CD8-positive, alpha-beta memory T cell (primary cell): ENCODE measurements at places on chromosomes 4 and X.

DNA sequence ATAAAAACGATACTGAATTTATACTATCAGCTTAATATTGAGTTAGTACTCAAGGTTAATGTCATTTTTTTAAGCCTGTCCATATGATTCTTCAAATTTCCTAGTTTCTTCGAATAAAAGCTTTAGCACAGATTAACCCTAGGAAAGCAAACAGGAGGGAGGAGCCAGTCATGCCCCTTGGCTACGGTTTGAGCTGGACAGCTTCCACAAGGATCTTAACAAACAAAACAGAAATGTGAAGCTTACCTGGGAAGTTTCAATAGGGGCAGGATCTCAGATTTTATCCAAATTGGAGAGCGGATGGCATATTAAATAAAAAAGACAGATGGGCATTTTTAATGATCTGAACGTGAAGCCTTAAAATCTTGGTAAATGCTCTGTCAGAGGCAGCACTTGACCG is 2.3 kb downstream of the NWD2 start:
- no peak for DNase-seq

DNA sequence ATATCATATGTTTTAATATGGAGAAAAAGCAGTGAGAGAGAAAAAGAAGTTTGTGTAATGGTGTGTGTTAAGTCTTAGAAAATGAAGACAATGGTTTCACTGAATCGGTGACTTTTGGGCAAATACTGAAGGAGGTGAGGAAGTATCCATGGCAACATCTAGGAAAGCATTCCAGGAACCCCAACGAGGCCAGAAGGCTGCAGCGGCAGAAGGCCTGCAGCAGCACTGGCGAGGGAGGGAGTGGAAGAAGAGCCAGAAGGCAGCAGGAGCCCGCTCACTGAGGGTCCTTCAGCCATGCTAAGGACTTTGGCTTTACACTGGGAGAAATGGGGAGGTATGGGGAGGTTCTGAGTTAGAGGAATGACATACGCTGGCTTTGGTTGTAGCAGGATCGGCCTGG is 26.8 kb downstream of the COQ2 start:
- DNase-seq = no peak

DNA sequence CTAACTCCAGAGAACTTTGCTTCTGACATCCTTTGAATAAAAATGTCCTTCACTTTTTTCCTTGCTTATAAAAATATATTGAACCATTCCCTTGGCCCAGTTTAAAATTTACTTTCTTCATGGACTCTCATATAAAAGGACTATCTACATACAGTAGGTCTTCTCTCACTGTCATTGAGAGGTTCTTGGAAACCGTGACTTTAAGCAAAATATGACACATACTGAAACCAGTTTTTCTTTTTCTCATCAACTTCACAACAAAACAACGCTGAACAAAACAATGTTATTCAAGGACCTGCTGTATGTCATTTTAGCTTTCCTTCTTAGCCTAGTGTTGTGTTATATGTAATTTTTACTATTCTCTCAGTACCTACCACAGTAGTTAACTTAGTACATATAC is 496.8 kb downstream of the CENPC start:
- no peak for DNase-seq

- no peak for DNase-seq
Observed at GRCh38 chr4:101075536-101075935, 271.8 kb downstream of the PPP3CA start.

DNA sequence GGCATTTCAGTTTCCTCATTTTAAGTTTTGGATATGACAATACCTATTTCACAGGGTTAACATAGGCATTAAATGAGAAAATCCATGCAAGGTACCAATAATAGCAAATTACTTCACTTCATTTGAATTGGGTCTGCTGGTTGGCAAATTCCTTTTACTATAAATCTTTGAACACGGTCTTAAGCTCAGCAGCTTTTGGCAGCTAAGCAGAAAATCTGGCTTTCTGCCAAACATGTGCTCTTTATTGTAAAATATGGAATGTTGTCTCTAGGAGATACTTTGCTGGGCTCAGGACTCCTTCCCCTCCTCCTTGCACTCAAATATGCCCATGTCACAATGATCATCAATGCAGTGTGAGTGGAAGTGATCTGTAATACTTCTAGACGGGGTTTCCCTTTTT is 16.8 kb upstream of the DMP1 start:
- no peak for DNase-seq

- no peak for DNase-seq
Observed at GRCh38 chr4:76002176-76002575, 5.1 kb downstream of the CXCL9 start.

DNA sequence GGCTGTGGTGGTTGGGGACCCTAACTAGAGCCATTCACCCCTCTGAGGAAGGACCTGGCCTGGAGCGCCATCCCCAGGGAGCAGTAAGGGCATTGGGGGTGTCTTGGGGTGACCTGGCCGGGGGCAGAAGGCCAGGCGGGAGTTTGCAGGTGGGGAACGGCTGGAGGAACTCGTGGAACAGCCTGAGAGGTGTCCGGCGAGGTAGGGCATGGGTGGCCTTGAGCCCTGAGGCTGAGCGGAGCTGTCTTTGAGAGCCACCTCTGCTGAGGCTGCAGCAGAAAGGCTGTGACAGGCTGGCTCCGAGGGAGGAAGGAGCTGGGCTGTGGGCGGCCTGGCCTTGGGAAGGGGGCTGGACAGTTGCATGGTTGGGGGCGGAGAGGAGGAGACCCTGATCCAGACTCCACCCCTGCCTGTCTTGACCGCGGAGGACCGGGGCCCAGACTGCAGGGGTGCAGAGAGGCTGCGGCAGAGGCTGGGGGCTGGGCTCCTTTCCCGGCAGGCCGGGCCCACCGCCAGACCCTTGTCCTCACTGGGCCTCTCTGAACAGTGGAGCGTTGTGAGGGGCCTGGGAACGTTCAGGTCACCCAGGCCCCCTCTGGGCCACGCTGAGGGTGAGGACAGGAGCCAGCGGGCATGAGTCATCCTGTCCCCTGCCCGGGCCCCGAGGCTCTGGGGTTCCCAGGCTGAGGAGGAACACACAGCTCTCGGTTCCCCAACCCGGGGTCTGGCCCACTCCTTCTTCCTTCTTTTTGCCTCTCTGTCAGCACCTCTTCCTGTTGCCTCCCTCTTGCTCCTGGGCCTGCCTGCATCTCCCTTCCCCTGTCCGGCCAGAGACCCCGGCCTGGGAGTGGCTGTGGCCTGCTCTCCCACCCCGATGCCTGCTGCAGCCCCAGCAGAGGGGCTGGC is 8.1 kb downstream of the SH3BP2 start:
- DNase-seq = no peak

DNA sequence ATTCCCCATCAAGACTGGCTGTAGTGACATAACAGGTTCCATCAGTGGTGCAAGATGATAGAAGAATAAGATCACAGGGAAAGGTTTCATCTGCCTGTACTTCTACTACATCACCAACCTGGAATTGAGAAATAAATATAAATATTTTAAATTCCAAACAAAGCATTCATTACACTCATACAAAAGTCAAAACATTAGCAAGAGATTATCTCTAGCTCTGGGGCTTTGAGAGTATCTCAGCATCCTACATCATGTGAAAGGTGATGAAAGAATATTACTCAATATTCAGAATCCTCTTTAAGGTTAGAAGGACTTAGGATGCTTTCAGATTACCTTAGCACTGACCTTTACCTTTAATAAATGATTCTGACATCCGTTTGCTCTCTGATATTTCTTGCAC is 96.5 kb upstream of the MCF2 start:
- no peak for DNase-seq

DNA sequence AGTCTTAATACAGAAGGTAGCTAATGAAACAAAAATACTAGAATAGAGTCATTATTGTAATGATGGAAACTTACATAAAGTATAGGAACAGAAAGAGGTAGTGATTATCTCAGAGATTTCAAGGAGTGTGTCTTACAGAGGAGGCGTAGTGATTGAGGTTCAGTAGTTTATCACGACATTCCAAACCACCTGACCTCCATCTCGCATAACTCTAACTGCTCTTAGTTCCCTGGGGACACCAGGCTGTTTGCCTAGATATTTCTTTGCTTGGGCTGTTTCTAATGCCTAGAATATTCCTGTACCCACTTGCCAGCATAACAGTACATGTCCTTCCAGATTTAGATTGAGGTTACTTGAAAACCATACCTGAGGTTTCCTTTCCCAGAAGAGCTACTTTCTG is 29.1 kb downstream of the STAG2 start:
- DNase-seq = no peak

GRCh38 chr4:54657185-54657550 is 589 bp upstream of the KIT start:
- DNase-seq = no peak

DNA sequence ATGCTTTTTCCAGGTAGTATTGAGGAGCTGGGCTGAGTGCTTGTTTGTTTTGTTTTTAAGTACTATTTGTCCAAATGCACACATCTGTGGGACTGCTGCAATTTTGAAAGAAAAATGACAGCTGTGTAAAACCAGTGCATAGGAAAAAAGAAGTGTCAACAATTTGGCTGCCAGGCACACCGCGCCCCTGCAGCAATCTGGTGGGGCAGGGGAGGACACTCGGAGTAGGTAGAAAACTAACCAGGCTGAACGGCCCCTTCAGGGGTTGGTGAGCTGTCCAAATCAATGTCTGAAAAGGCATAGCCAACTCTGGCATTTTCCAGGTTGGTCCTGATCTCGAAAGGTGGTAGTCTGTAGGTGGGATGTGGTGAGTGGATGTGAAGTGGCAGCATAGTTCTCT is 1.1 kb downstream of the LDOC1 start:
- DNase-seq = no peak

GRCh38 chr4:110198049-110198434 is 373 bp downstream of the ELOVL6 start:
- no peak for DNase-seq

DNA sequence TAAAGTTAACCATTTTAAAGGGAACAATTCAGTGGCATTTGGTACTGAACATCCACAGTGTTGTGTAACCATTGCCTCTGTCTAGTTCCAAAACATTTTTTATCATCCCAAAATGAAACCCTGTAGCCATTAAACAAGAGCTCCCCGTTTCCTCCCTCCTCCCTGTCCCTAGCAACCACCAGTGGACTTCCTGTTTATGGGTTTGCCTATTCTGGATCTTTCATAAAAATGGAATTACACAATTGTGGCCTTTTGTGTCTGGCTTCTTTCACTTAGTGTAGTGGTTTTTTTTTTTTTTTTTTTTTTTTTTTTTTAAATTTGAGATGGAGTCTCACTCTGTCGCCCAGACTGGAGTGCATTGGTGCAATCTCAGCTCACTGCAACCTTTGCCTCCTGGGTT is 11.6 kb downstream of the RBMX2 start:
- DNase-seq = no peak

DNA sequence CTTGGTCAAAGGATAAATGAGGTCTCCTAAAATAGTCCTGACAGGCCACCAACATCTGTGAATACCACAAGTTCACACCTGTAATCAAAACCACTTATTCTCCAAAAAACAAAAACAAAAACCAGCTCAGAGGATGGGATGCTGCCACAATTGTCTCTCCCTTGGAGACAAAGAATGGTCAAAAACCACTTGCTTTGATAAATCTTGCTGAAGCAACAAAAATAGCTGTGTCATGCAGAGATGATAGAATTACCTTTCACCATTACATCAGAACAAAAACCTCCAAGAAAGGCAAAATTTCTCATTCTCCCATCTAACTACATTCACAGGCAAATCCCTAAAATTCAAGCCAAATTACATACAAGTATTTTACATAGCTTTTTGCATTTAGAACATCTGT is 180.4 kb downstream of the MAML3 start:
- DNase-seq = no peak

DNA sequence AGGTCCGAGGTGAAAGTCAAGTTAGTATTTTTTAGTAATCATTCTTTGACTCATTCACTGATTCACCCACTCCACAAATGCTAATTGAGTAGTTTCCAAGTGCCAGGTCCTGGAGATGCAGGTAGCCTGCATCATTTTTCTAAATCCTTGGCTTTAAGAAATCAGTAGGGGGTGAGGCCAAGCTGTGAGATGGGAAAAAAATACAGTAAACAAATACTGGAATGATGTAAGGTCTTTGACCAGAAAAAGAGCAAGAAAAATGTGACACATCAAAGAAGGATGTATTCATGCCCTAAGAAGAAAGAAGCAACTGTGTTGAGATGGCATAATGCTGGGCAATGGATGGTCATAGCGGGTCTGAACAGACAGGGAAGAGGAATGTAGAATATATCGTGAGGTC is 1386.6 kb downstream of the PCDH7 start:
- DNase-seq = no peak

DNA sequence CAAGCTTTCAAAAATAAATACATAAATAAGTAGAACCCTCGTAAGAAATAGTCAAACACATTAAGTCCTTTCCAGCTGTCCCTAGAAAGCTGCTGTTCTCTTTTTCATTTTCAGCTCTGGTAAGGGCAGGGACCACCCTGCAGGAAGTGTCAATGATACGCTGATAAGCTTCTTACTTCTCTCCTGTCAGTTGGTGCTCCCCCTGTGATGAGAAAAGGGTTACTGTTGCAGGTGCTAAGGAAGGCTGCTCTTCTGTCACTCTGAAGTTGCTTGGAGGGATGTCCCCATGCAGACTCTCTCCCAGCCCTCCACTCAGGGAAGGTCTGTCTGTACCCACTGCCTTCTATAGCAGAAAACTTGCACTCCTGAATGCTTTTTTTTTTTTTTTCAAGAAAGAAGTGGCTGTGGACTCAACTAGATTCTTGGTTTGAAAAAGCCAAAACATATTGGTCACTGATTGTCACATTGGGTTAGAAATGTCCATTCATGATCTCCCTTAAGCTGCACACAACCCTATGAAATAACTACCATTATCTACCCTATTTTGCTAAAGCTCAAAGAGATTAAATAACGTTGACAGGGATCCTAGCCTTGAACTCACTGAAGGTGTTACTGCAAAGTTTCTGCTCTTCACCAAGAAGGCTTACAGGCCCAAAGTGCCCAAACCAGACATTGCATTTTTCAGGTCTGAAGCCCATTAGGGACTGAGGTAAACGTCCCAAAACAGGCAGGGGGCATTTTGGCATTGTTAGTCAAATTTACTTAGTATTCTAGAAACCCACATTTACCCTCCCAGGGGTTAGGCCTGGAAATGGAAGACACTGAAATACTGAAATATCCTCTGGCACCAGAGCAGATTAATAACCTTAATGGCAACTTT is 1.2 kb downstream of the CXCL3 start:
- DNase-seq = no peak

DNA sequence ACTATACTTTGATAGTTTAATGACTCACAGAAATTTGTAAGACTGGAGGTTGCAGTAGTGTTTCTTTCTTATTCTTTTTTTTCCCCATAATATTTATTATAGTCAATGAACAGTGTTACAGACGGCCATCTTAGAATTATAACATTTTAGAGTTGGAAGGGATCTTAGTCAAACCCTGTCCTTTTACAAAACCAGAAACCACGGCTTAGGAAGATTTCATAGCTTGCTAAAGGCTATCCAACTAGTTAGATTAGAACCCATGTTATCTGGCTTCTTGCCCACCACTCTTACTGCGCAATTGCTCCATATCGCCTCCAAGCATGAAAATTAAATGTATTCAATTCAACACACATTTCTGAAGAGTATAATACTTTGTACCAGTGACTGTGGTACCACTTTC is 1.1 kb downstream of the XIAP start:
- DNase-seq = no peak

- DNase-seq = no peak
Observed at GRCh38 chrX:148649145-148649795, 148.9 kb downstream of the AFF2 start.

GRCh38 chrX:20252381-20253231 is 14.1 kb downstream of the RPS6KA3 start:
- DNase-seq = peak; percentile 64
